ENCODE measurements at places on chromosomes 3 and 15.

DNA sequence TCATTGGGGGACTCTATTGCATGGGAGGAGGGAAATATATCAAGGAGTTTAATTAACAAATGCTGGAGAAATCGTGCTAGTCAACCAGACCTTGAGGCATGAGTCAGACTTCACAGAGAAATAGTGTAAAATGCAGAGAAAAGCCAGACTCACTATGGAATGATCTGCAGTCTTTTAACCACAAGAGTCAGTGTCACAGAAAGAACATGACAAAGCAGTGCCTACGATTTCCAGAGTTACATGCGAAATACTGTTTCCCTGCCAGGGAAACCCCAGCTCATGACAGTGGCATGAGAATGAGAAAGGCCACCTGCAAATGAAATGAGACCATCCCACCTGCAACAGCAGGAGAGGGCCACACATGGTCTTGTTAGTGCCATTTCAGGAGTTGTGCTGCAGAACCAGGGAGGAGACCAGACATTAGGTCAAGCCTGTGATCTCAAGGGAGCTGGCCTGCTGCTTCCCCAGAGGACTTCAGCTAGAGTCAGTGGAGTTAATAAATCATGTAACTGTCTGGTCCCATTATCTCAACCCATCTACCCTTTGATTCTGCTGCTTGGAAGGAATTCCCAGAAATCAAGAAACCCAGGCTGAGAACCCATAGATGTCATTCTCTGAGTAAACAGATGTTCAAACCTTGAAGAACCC lies 79.0 kb downstream of the ERC2 start:
- no peak for DNase-seq

DNA sequence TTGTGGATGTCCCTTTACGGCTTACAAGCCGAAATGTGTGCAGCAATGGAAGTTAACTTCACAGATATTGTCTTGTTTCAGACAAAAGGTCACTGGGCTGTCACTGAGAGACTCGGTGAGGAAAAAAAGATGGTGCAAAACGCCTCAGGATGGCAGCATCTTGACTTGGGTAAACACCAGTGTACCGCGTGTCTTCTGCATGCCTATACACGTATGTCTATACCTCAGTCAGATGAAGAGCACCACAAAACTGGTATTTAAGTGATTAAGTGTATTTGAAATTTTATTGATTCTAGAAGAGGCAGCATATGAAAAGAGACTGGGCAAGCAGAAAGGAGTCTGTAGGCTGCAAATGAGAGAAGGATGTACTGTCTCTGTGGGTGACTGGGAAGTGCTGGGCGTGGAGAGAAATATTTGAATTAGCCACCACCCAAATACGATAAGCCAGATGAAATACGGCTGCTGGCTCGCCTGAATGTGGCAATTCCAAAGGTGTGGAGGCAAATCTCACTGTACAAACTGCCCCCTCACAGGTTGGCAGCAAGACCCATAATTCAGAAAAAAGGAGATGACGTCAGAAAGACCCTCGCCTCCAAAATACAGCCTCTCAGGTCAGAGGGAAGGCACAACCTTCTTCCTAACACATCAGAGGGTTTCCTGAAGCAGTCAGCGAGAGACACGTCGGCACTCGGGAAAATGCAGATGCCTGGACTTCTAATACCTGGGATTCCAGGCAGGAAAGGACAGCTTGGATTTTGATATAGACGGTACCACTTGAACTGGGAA lies 53.4 kb upstream of the NEO1 start:
- DNase-seq: no peak

DNA sequence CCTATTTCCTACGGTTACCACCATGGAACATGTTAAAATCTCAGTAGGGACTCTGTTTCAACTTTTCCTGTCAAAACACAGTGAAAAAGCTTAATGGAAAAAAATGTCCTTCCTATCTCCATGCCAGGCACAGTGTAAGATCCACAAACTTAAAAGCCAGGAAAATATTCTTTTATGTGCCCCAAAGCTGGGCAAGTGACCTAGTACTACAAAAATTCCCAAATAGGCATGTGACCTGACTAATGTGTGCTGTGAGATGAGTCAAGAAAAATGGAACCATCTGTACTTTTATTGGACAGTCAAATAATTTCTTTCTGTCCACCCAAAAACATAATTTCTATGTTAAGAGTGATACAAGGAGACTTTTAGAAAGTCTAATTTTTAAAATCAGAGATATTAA lies 406.0 kb downstream of the ZBTB20 start:
- DNase-seq: no peak

DNA sequence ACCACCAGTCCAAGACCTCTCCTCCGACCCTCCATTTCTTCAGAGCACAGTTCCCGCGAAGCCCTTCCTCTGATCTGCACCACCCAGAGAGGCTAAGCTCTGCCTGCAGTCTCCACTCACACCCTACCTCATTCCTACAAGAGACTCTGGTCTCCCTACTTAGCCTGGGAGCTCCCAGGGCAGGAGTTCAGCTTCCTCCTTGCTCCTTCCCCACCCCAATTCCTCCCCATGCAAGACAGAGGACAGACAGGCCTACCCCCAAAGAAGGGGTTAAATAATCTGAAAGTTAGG lies 12.6 kb upstream of the VIPR1 start:
- DNase-seq: no peak

DNA sequence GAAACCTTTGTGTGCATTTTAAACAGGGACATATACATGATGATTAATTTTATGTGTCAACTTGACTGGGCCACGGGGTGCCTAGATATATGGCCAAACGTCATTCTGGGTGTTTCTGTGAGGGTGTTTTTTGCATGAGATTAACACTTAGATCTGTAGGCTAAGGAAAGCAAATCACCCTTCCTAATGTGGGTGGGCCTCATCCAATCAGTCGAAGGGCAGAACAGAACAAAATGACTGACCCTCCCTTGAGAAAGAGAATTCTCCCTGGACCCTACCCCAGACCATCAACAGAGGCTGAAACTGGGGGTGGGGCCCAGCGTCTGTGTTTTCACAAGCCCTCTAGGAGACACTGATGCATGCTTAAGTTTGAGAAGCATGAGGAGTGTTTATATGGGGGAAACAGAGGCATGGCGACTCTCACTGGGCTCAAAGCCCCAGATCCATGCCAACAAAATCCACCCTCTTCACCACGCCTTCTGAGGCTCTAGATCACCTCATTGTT lies 56.2 kb downstream of the ITGA11 start:
- DNase-seq: no peak

GRCh38 chr3:189621948-189622603 lies 9.1 kb upstream of the TP63 start:
- DNase-seq: no peak

GRCh38 chr15:31390777-31391486 lies 64.3 kb downstream of the KLF13 start:
- DNase-seq: no peak

DNA sequence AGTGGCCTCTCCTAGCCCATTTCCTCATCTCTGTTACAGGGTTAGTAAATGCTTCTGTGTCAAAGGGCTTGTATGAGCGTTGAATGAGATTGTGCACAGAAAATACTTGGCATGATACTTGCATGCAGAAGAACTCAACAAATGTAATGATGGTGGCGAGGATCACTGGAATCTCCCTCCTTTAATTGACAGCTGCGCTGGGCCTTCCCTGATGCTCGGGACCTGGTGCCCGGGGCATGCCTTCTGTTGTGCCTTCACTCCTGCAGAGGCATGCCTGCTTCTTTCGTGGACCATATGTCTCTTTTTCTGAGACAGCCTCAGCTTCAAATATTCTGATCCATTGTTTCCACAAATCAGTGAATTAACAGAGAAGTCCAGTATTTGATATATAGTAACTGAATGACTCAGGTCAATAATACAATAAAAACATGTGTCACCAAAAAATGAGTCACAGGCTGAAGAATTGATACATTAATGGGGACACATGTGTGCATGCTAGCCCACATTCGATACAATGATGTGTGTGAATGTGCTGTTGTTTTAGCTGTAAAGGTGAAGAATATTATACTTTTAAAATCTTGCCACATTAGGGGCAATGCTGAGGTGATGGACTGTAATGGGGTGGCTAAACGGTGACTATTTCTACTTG lies 243.3 kb upstream of the TBL1XR1 start:
- DNase-seq: no peak

GRCh38 chr3:71050538-71051258 lies 532.8 kb downstream of the FOXP1 start:
- no peak for DNase-seq
